IMR-90 (cell line): ENCODE measurements at places on chromosomes 4 and X. TPM values are rescaled to one million over a fixed set of nuclear protein-coding genes. Genes with fewer than 3 reads are reported as not detected.

DNA sequence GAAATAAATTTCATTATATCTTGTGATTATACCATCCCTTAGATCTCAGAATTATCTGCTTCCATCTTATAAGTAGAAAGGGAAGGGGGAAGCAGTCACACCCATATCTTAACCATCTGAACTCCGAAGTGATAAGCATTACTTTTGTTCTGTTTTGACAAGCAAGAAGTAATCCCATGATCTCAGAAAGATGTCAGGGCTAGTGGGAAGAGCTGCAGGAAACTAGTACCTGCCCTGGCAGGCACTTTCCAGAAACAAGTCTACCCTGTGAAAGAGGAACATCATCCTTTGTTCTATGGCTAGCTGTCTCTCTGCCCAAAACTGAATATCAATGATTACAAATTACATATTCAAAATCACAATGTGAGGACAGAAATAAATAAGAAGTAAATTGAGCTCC is 244.4 kb downstream of the SPOCK3 start:
- DNase-seq, result no peak

DNA sequence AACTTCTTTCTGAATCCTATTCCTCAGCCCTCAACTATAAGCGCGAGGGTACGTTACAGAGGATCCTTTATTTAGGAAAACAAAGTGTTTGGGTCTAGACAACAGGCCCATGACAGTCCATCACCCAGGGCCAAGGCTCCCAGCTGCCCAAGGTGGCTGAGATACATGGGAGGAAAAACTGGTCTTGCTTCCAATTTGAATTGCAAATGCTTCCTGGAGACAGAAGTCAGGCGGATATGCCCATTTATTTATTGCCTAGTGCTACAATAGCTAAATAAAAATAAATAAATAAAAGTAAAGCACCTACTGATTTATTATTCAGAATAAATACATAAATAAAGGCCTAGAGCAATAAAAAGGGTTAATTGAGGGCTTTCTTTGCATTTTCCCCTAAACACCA is 248.7 kb downstream of the DHX15 start:
- DNase-seq, result no peak

DNA sequence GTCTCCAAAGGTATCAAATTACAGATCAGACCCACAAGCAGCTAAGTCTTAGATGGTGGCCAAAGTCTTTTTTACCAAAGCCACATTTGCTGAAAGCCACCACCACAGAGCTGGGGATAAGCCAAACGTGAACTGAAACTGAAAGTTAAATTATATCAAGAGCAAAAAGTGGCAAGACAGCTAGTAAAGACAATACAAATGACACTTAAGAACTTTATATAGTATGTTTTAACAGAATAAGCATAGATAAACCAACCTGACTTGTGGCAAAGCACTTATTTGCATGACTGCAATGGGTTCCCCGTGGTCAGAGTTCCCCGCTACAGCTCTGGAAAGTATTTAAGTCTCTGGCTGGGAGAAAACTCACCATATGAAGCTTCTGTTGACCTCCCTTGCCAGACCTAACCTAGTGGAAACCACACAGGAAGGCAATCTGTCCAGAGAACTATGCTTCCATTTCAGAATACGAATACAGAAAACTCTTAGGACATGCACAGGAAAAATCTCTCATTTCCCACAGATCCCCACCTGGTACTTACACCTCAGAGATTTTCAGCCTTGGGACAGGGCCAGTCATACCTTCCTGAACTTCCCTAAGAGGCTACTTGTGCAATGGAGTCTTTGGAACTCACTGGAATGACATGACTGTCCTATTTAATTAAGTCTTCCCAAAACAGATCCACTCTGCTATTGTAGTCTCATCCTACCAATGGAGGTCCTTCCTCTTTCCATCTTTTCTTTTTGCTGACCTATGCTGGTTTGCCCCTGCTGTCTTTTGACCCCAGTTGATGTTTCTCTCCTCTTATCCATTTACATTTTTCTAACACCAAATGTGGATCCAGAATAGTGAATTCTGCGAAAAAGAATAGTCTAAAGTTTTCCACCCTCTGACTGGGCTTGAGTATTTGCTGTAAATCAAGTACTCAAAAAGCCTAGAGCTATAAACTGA is 225.1 kb downstream of the NR3C2 start:
- DNase-seq, result no peak

Gene NUDT9
- total RNA-seq, result 10.0 and 14.2 TPM in 2 replicates
